Activated T-helper 2 cell treated with anti-CD3 and anti-CD28 coated beads, Interferon-gamma antibody, Interleukin-2, Interleukin-4, amounts not matched to agents 10 μg/mL and 5 μg/mL and 100 μg/mL, durations not matched to agents 14 hours and 24 hours and 36 hours (primary cell): ENCODE measurements at places on chromosomes 3 and 15. TPM values are rescaled to one million over a fixed set of nuclear protein-coding genes. Genes with fewer than 3 reads are reported as not detected.

Gene MST1R
- total RNA-seq: 1.2 and 1.3 TPM in 2 replicates

Gene LARP6
- not detected in 2 replicates for total RNA-seq

Gene CSNK1G1
- 31.8 and 34.8 TPM in 2 replicates for total RNA-seq

Gene TRIM42
- not detected in 2 replicates for total RNA-seq

Gene SLC12A8
- total RNA-seq: 1.3 and 1.4 TPM in 2 replicates

Gene TRIM59
- 35.9 and 37.0 TPM in 2 replicates for total RNA-seq

Gene CCDC191
- total RNA-seq: 0.68 and 0.76 TPM in 2 replicates

Gene ALG1L2
- not detected in 2 replicates for total RNA-seq

Gene RGMA
- not detected in 2 replicates for total RNA-seq

Gene B3GNT5
- total RNA-seq: 41.0 and 41.7 TPM in 2 replicates

Gene REC114
- not detected in 2 replicates for total RNA-seq

Gene LRTM1
- total RNA-seq: not detected in 2 replicates

Gene FAH
- 67.6 and 74.2 TPM in 2 replicates for total RNA-seq

Gene PLIN1
- total RNA-seq: 0.25 TPM in 1 of 2 replicates, not detected in the other

Gene C3orf85
- total RNA-seq: not detected in 2 replicates

Gene GOLGA6L24
- total RNA-seq: not detected in 2 replicates

Gene IL17RB
- 33.3 and 36.1 TPM in 2 replicates for total RNA-seq

Gene SH2D7
- total RNA-seq: not detected in 2 replicates

Gene ITGA11
- 0.92 and 2.3 TPM in 2 replicates for total RNA-seq

Gene STAB1
- 0.07 TPM in 1 of 2 replicates, not detected in the other for total RNA-seq

Gene AP4E1
- total RNA-seq: 16.7 and 17.9 TPM in 2 replicates

Gene GOLGA8G
- not detected in 2 replicates for total RNA-seq

Gene CYP1A2
- not detected in 2 replicates for total RNA-seq

Gene ZNF80
- total RNA-seq: 0.64 and 0.74 TPM in 2 replicates

Gene SCG5
- 2.0 and 3.7 TPM in 2 replicates for total RNA-seq

Gene PEAK1
- 26.0 and 27.0 TPM in 2 replicates for total RNA-seq

Gene STRA6
- total RNA-seq: not detected in 2 replicates

Gene CPEB1
- not detected in 2 replicates for total RNA-seq

Gene CCR5
- 0.30 and 0.46 TPM in 2 replicates for total RNA-seq

Gene TNFSF10
- 52.3 and 54.8 TPM in 2 replicates for total RNA-seq

Gene ISL2
- total RNA-seq: 1.4 and 1.8 TPM in 2 replicates

Gene CLDN11
- total RNA-seq: 0.18 TPM in 1 of 2 replicates, not detected in the other

Gene HRG
- total RNA-seq: not detected in 2 replicates

Gene ANKUB1
- total RNA-seq: not detected in 2 replicates

Gene EPHA6
- total RNA-seq: not detected in 2 replicates

Gene GPR156
- total RNA-seq: not detected in 2 replicates

Gene SELENOK
- total RNA-seq: 73.0 and 81.0 TPM in 2 replicates

Gene PLA1A
- total RNA-seq: not detected in 2 replicates

Gene P3H2
- not detected in 2 replicates for total RNA-seq

Gene SEMA4B
- total RNA-seq: 28.3 and 30.2 TPM in 2 replicates

Gene PDIA5
- total RNA-seq: 29.0 and 32.3 TPM in 2 replicates

Gene EPB42
- not detected in 2 replicates for total RNA-seq

Gene KIF7
- total RNA-seq: 3.5 and 4.2 TPM in 2 replicates

Gene LIPH
- not detected in 2 replicates for total RNA-seq

Gene GHSR
- not detected in 2 replicates for total RNA-seq
